SK-MEL-5 (cell line): ENCODE measurements at places on chromosomes 4 and X. TPM values are rescaled to one million over a fixed set of nuclear protein-coding genes. Genes with fewer than 3 reads are reported as not detected.

GRCh38 chr4:122695226-122695625 is 37.3 kb upstream of the BBS12 start:
- DNase-seq: no peak

The VCX2 gene
- total RNA-seq: not detected in 2 replicates

- DNase-seq: no peak
Measured at GRCh38 chr4:24130637-24131036, 240.8 kb upstream of the PPARGC1A start.

- DNase-seq: no peak
Measured at GRCh38 chrX:31715675-31716074, 643.8 kb upstream of the FTHL17 start.

DNA sequence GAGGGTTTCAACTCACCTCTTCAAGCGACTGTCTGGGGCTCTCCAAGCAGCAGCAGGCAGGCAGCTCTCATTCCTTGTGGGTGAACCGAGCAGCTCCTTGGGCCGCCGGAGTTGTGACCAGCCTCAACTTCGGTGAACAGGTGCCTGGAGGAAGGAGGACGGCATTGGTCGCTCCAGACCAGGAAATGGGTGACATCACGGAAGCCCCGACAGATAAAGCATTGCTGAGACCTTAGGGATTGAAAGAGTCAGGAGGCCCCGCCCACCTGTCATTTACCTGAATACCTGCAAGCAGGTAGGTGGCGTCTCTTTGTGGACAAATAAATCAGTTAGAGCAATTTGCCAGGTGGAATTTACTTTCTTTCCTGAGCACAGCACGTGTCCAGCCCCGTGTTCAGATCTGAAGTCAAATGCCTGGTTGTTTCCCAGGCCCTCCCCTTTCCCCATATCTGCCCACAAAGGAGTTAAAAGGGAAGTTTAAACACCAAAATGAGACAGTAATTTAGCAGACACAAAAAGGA is at the start of gene LNX1:
Gene LNX1, minus strand, starts transcription at position 115 of the 521 bp plus-strand sequence. CDS start 17,484 bp downstream, outside the sequence.
- no peak for DNase-seq

The VCX gene
- total RNA-seq: 0.16 and 0.85 TPM in 2 replicates

GRCh38 chr4:123870216-123870876 is 473.8 kb downstream of the SPRY1 start:
- no peak for DNase-seq
